CD8-positive, alpha-beta memory T cell (primary cell): ENCODE measurements at places on chromosomes 6 and 20. TPM values are rescaled to one million over a fixed set of nuclear protein-coding genes. Genes with fewer than 3 reads are reported as not detected.
A peak's percentile ranks its signal among the peaks of the same experiment; 100 is the strongest.

DNA sequence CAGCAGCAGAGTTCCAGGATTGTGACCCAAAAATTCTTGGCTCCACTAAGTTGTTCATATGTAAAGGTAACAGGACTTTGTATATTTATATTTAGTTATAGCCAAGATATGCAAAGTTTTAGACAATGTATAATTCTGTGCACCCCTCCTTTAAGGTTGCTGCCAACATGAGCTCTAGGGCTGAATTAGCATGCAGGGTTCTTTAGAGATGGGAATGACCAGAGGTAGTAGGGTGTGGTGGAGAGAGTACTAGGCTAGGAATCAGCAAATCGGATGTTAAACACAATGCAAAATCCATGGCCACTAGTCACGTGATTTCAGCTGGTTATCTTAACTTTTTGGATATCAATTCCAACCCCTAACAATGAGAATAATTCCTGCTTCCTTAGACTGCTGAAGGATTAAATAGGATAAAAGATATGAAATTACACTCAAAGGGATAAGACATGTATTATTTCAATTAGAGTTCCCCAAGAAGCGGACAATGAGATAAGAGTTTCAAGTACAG lies 260.3 kb upstream of the RNF24 start:
- no peak for DNase-seq

DNA sequence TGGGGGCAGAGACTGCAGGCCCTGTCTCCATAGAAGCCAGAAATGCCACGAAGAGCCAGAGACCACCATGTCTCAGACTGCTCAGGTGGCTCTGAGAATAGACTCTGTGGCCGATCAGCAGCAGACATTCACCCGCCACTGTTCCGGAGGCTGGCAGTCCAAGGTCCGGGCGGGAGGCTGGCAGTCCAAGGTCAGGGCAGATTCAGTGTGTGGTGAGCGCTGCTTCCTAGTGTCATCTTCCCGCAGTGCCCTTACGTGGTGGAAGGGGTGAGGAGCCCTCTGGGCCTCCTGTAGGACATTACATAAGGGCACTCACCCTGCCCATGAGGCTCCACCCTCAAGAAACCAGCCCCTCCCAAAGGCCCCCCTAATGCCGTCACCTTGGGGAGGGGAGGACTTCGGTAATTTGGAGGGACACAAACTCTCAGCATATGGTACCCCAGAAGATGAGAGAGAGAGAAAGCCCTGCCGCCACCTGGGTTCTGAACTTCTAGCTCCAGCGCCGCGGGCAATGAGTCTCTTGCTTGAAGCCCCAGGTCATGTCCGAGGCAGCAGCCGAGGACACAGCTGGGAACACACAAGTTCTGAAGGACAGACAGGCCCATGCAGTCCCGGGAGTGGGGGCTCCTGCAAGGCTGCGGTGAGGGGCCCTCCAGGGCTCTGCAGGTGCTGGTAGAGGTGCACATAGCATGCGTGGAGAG lies 36.4 kb downstream of the DACT2 start:
- DNase-seq: no peak

GRCh38 chr20:18005990-18006364 lies 37.2 kb downstream of the MGME1 start:
- no peak for DNase-seq

MYMX gene
- total RNA-seq: not detected

GRCh38 chr20:52191916-52192718 lies 538 bp upstream of the ZFP64 start:
- peak; percentile 71 for DNase-seq

GRCh38 chr6:6806844-6807518 lies 218.5 kb downstream of the LY86 start:
- no peak for DNase-seq

- no peak for DNase-seq
Observed at GRCh38 chr20:36956016-36956415, 4.5 kb upstream of the SAMHD1 start.
